ENCODE measurements at places on chromosomes 7 and 10.

DNA sequence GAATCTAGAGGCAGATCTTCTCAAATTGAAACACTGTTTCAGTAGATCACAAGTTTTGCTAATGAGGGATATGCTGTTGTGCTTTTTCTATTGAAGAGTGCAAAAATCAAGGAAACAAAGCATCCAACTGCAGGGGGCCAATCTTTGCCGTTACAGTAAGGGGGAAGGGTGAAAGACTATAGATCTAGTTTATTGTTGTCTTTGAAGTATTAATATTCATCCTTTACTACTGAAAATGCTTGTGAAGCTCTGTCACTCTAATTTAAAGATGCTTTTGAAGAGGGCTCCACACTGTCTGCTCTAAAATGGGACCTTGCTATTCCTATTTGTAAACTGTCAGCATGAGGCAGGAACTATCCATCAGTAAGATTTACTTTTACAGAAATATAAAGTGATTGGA, 110.3 kb downstream of the MBL2 start:
- no peak for DNase-seq

DNA sequence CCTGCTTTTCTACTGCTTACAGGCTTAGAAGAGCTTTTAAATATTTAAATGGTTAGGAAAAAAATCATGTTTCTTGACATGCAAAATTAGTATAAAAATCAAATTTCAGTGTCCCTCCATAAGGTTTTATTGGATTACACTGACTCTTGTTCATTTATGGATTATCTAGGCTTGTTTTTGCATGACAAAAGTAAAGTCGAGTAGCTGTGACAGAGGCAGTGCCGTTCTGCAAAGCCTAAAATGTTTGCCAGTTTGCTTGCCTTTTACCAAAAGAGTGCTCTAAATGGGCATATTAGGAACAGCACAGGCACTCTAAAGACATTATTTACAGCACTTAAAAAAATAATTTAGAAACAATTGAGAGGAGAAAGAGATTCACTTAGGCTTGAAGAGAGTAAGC, 139.6 kb downstream of the TSPAN12 start:
- no peak for DNase-seq

DNA sequence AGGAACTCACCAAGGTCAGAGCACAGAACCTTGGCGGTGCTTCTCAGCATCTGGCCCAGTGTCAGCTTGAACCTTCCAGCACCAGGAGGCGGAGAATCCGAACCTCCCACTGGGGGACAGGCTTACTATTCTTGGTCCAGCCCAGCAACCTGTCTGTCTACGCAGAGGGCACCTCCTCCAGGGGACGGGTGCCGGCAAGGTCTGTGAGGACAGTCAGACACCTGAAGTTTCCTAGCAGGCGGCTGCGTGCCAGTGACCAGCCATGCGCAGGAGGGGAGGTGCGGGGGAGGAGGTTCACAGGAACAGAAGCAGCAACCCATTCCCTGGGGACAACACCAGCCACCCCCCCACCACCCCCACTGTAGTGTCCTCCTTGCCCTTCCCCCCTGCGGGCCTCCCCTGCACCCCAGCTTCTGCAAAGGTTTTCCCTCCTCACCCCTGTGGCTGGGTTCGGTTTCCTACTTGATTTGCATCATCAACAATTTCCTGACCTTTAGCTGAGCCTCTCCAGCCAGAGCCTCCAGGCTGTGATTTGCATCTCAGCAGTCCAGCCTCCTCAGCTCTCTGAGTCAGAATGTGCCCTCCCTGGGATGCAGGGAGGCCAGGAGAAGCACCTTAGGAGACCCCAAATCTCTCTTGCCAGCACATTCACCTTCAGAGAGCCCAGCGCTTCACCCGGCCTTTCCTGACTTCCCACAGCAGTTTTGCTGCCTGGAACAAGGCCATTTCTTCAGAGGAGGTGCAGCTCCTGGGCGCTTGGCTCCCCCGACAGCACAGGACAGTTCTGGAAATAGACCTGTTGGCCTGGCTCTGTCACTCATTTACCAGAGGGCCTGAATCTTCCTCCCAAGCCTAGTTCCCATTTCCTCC, 107.5 kb upstream of the NPS start:
- no peak for DNase-seq

- no peak for DNase-seq
Observed at GRCh38 chr10:47158116-47159071, 141.6 kb upstream of the GDF10 start.

GRCh38 chr7:138243430-138243829, 167.2 kb downstream of the AKR1D1 start:
- DNase-seq, result no peak

GRCh38 chr7:119969054-119969453, 303.9 kb upstream of the KCND2 start:
- no peak for DNase-seq

DNA sequence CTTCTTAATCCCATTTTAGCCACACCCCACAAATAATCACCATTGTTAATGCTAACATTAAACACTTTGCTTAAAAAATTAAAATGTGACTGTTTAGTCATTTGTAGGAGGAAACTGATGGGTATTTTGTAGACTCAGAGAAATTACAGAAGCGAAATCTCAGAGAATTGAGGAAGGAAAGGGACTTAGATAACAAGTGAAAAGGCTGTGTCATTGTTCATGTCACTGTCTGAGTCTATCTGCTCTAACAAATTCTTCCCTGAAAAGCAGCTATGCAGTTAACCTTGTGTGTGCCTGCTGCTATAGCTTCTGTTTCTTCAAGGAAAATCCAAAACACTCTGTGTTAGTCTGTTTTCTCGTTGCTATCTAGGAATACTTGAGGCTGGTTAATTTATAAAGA, 40.9 kb upstream of the PLXDC2 start:
- no peak for DNase-seq
